ENCODE measurements at places on chromosomes 12 and 14. TPM values are rescaled to one million over a fixed set of nuclear protein-coding genes. Genes with fewer than 3 reads are reported as not detected.

SLC8A3 gene
- 0.14 TPM for total RNA-seq

RAD51AP1 gene
- total RNA-seq: 13.3 TPM

ASB2 gene
- not detected for total RNA-seq

DNA sequence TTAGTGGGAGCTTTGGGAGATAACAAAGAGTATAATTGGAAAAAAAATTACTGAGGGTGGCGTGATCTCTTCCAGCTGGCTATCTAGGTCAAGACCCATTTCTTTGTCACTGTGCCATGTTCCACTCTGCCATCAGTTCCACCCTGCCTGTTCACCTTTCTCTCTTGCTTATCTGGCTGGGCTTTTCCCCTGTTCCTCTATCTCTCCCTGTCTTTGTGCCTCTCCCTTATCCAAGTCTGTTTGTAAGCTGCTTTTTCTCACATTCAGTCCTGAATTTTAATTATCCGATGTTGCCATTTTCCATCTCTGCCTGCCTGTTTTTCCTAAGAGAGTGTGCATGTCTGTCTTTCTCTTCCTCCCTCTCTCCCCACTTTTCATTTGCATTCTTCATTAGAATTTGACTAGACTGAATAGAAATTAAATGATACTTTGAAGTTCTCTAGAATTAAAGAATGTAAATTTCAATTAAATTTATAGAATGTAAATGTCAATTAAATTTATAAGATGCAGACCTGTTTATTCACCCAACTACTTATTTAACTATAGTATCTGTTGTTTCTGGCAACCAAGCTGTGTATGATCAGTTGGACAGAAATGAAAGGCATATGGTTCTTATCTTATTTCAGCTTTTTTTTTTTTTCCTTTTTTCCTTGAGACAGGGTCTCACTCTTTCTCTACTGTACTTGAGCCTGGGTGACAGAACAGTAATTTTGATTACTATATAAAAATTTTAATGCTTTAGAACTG, 40.9 kb upstream of the A2ML1 start:
- DNase-seq: no peak

DNA sequence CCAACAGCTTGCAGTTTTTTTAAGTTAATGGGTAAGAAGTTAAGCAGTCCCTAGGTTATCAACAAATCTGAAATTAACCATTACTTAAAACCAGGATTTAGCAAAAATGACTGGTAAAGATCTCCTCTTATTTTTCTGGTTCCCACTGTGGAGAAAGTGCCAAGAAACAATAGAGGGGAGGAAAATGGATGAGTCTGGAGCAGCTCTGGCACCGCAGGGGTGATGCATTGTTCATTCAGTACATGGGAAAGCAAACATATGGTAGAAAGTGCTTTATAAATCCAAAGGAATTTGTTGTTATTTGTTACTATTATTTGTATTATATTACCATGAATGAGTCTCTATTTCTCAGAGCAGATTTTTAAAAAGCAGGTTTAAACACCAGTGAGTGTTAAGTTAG, 92.2 kb downstream of the DYRK2 start:
- DNase-seq: no peak

Data from pulmonary artery endothelial cell (primary cell).